ENCODE measurements at places on chromosomes 3 and 15.

DNA sequence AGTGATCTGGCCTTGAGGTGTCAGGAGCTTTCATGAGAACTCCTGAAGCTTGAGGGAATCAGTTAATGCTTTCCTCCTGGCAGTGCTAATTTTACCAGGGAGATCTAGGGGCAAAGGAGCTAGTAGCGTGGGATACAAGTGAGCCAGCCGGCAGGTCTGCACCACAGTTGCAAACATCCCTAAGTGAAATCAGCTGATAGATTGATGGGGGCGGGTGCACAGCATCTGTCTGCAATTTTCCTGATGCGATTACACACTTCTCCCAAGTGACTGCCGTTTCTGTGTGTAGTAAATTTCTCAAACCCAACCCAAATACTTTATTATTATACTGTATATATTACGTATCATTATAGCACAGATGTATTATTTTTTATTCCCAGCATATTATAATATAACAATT is 304.5 kb downstream of the AGBL1 start:
- no peak for DNase-seq

- DNase-seq, result no peak
These were observed 263.0 kb upstream of the NECTIN3 start for GRCh38 chr3:110808630-110809029.

- DNase-seq, result no peak
These were observed 30.5 kb downstream of the TNK2 start for GRCh38 chr3:195877767-195878423.

- no peak for DNase-seq
These were observed 1.7 kb downstream of the NCKIPSD start for GRCh38 chr3:48684054-48684349.

- no peak for DNase-seq
These were observed 95.7 kb downstream of the KCNMB2 start for GRCh38 chr3:178631950-178632349.

GRCh38 chr3:99134986-99135385 is 233.5 kb upstream of the DCBLD2 start:
- no peak for DNase-seq
